Stimulated activated CD4-positive, alpha-beta T cell treated with anti-CD3 and anti-CD28 coated beads, Interleukin-1b, Interleukin-23, amount 100 ng/mL, for 1 hour (primary cell): ENCODE measurements at places on chromosomes 6 and 20.

DNA sequence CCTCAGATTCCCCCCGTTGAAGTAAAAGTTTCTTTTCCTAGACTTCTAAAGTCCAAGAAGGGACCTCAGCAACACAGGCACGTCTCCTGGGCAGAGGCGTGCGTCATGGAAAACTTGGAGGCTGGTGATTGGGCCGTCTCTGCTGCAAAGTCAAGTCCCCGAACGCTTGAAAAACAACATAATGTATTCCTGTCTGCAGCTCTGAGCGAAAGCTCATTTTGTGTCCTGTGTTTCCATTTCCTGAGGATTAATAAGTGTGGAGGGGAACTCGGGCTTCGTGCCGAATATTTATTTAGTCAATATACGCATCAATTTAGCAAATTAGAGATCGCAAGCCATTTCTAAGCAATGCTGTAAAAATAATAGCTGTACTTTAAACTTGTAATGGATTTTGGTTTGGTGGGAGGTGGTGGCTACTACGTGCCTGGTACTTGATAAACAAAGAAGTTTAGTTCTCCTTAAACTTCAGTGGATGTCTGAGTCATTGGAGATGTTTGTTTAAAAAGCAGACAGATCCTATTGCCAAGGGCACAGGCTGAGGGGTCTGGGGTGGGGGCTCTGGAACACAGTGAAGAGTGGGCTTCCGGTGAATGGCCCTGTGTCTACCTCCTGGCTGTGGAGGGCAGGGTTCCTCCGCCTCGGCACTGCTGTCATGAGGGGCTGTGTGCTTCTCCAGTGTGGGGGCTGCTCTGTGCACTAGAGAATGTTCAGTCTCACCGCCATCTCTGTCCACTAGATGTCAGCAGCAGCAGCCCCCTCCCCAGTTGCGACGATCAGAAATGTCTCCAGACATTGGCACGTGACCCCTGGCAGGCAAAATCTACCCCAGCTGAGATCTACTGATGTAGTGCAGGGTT, 21.8 kb downstream of the PCK1 start:
- no peak for DNase-seq

DNA sequence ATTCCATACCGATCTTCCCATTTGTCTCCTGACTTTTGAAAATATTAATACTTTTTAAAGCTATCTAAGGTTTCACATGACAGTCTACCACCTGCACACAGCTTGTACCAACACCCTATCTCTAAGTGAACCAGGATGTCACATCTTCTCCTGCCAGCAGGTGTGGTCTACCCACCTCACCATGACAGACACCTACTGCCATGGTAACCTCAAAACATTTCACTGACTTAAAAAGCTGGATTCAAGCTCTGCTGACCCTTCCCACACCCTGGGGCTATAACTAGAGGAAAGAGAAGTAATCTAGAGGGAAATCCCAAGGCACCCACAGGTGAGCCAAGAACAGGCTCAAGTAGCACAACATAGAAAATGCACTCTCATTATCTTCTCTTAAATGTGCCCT, 1.2 kb downstream of the SLC17A3 start:
- DNase-seq, result no peak

- no peak for DNase-seq
Measured at GRCh38 chr6:62283365-62283764, 2.7 kb downstream of the KHDRBS2 start.

GRCh38 chr20:15655295-15655874, 917.9 kb downstream of the KIF16B start:
- no peak for DNase-seq

DNA sequence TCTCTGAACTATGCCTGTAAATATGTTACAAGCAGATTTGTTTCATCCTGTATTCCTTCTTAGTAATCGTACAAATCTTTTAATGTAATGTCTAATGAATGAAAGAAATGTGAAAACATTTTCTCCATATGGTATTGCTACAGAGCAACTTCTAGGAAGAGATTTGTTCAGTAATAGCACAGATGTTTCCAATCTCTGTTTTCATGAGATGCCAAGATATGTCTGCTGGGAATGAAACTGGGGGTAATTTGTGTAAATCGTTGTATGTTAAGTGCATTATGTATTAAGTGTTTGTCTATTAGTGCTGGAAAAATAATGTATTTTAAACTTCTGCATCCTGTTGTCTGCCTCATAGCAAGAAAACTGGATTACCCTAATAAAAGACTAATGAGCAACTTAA, 722.2 kb upstream of the EYS start:
- DNase-seq, result no peak

- no peak for DNase-seq
Measured at GRCh38 chr6:147055821-147056392, 148.3 kb upstream of the STXBP5 start.
